Effector memory CD8-positive, alpha-beta T cell (primary cell): ENCODE measurements at places on chromosomes 1 and 21.

DNA sequence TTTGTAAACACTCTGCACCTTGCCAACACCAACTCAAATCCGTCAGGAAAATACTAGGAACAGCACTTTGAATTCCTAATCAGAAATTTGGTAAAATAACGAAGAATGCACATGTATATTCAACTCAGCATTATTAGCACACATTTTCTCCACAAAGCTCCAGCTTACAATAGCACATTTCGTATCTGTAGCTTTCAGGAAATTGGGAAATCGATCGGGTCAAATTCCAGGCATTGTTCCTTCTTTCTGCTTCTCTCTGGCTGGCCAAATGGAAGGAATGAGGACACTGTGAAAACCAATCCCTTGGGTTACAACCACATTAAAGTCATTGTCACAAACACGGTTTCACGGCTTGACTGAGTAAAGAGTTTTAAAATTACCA, 58.6 kb downstream of the NPHP4 start:
- DNase-seq: no peak

- no peak for DNase-seq
Observed at GRCh38 chr1:170461291-170461747, 70.6 kb upstream of the GORAB start.

DNA sequence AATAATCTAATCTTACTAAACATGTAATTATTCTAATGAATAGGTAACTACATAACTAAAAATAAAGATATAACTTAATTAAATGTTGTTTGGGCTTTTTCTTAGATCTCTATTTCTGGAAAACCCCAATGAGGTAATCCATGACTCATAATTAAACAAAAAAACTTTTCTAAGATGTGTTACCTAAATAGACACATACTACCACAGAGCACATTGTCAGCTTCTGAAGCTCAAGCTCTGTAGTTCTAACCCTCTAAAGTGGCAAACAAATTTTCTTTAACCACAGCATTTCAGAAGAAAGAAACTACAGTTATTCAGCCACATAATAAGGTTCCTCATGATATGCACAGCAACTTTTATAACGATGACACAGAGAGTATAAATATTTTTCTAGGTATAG, 4.2 kb downstream of the OR6K3 start:
- DNase-seq: no peak

- DNase-seq: no peak
Observed at GRCh38 chr1:22556391-22557104, 6.7 kb upstream of the EPHA8 start.

DNA sequence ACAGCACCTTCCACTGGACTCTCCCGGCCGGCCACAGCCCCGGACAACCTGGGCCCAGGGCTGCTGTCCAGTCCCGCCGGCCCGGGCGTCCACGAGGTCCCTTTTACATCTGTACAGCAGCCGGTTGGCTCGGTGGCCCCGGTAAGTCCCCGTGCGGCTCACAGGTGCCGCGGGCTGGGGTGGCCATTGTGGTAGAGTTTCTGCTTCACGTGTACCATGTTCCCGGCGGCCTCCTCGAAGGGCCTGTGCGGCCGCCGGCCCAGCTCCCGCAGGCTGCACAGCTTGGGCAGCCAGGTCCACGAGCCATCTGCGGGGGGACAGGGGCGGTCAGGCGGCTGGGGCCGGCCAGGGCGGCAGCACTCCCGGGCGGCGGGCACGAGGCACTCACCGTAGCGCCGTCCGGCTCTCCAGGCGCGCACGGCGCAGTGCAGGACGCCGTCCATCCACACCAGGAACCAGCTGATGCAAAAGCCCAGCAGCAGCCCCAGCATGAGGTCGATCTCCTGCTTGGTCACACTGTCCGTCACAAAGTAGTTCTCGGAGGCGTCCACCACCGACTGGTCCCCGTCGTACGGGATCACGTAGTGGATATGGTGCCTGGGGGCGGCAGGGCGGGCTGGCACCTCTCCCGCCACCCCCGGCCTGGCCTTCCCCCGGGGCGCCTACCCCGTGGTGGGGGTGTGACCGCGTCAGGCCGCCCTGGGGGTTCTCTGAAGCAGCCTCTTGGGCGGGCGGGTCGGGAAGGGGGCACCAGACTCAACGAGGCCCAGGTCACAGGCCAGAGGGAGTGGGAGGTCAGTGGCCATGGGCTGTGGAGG, 5.0 kb downstream of the TMEM240 start:
- DNase-seq: no peak

DNA sequence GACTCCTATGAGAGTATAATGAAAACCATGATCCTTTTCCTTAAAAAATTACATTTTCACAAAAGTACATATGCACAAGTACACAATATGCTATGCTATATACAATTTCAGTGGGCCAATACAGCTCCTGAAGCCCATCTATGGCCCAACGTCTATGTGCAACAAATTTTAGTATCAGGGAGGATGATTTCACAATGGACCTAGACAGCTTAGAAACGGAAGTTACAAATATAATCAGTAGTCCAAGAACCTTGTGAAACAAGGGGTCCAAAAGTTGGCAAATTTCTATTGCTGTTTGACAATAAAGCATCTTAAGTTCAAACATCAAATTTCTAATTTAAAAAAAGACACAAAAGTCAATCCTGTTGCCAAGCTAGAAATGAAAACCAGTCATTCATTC, 87.0 kb downstream of the DPYD start:
- no peak for DNase-seq

- DNase-seq: no peak
Observed at GRCh38 chr1:150477320-150477719, 9.9 kb upstream of the TARS2 start.

DNA sequence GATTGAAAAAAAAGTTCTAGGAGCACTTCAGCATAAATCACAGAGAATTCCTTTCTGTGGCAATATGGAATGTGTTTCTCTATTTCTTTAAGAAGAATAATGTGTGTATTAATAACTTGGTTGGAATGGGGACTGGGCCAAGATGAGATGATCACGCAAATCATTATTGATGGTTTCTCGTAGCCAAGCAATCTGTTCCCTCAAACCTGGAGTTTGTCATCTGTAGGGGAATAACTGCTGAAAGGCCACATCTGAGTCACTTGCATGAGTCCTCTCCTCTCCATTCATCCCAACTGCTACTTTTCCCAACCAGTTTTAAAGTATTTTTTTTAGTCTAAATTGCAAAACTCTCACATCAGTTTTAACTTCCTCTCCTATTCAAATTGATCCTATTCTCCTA, 480.4 kb downstream of the PLPP3 start:
- DNase-seq: no peak

GRCh38 chr1:6171548-6172124, 8.5 kb downstream of the CHD5 start:
- DNase-seq: no peak

DNA sequence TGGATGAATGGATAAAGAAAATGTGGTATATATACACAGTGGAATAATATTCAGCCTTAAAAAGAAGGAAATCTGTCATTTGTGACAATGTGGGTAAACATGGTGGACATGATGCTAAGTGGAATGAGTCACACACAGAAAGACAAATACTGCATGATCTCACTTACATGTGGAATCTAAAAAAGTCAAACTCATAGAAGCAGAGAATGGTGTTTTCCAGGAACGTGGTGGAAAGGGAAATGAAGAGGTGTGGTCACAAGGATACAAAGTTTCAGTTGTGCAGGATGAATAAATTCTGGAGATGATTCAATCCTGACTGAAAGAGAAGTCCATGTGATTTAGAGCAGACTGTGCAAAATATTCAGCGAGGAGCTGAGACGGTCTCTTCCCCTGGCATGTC, 56.6 kb downstream of the RYR2 start:
- DNase-seq: no peak

DNA sequence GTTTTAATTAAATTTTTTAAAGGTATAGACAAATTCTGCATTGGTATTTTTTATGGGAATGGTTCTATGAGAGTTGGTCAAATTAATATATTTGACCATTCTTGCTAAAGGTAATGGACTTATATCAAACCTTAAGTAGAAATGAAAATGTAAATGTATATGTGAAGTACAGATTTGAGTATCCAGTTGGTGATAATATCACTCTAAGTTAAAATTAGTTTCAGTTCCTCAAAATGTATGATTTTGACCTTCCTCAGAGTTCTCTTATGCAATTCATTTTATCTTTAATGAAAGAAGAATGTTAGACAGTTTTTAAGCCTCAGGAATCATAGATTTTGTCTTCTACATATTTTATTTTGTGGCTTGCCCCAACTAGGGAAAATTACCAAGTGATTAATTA, 1291.5 kb upstream of the B3GALT2 start:
- no peak for DNase-seq

DNA sequence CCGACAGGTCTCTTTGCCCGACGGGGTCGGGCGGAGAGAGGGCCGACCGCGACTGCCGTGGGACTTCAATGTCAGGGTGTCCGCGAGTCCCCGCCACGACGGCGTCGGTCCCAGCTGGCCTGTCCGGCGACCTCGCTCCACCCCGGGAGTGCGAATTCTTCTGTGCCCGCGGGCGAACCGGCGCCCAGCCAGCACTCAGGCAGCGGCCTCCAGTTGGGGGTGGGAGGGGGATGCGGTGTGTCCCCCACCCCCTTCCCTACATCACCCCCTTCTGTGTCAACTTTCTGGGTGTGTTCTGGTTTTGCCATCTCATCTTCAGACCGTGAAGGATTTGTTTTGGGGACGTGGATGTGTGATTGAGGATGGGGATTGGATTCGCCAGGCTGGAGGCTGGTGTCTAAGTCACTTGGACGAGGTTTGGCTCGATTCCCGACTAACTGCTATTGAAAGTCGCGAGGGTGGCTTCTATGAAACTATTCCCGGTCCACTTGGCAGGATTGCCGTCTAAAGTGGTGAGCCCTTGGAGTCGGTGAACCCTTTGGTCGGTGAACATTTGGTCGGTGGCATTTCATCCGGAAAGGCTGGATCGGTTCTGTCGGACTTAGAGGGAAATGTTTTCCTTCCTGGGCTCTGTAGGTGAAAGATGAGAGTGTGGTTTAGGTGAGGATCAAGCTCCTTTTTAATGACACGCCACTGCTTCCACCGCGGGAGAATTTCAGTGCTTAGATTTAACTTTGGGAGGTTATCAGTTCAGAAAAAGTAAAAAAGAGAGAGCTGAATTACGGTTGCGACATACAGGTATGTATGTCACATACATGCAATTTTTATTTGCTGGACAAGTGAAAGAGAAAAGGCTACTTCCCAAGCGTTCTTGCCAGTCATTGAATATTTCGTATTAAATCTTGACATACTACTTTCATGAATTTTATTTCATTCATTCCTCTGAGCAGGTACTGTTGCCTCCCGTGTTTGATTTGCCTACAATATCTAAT, 771 bp downstream of the ABCD3 start:
- peak; percentile 2 for DNase-seq
